HCT116 (cell line): ENCODE measurements at places on chromosomes 12 and 14. TPM values are rescaled to one million over a fixed set of nuclear protein-coding genes. Genes with fewer than 3 reads are reported as not detected.

Gene IFNG-AS1
- not detected for total RNA-seq

- DNase-seq, result no peak
These were observed 107.2 kb upstream of the ESRRB start for GRCh38 chr14:76268700-76269099.

DNA sequence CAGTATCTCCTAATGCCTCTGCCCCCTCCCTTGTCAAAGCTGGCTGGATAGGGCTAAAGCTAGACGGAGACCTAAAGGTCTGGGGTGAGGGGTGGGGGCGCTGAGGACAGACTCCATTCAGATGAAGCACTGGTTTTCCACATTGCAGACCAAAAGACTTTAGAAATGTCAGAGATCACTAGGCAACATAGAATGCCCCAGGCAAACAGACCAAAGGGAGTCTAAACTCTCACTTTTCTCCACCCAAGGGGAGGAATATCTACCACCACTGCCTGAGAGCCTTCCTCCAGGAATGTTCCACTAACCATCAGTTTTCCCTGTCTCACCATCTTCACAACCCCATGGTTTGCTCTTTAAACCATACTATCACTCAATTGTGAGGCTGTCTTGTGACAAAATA is 106.9 kb upstream of the KRAS start:
- no peak for DNase-seq

GRCh38 chr12:131796411-131796736 is 31.8 kb upstream of the MMP17 start:
- DNase-seq, result no peak

Gene BATF
- 0.69 TPM for total RNA-seq

Gene MMP19
- 2.3 TPM for total RNA-seq

DNA sequence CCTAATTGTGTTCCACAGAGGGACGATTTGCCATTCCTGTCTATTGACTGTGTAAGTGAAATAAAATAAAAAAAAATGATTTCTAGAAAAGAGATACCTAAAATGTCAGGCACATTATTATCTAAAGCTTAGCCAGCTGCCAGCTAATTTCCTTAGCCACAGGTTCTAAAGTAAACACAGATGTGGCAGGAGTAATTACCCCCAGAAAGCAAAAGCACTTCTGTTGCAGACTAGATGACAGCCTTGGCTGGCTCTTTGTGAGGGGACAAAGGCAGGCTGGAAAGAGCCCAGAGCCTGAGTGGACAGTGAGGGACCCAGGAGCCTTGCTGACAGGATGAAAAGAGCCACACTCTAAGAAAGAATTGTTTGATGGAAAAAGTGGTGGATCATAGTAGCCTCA is 418.1 kb downstream of the LRIG3 start:
- DNase-seq, result no peak

Gene KCNH5
- total RNA-seq, result not detected

- DNase-seq, result no peak
These were observed 20.4 kb downstream of the FOS start for GRCh38 chr14:75299059-75299458.

- peak; percentile 62 for DNase-seq
These were observed 2.2 kb downstream of the DACT1 start for GRCh38 chr14:58639842-58640484.

- DNase-seq, result no peak
These were observed 75.1 kb downstream of the DCAF5 start for GRCh38 chr14:69077841-69078240.

GRCh38 chr12:112111931-112112330 is 3.3 kb upstream of the NAA25 start:
- no peak for DNase-seq

DNA sequence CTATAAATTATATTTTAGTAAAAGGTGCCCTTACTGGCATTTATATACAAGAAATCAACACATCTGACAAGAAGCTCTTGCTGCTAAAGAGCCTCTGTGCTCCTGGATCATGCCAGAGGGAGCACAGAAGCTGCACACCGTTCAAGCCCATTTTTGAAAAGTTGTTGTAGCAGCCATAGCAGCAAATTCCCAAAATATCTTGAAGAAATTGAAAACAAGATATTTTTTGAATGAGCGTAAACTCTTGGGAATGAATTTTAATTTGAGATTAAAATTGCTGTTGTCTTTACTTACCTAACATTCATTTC is 540 bp upstream of the CLEC2D start:
- no peak for DNase-seq

DNA sequence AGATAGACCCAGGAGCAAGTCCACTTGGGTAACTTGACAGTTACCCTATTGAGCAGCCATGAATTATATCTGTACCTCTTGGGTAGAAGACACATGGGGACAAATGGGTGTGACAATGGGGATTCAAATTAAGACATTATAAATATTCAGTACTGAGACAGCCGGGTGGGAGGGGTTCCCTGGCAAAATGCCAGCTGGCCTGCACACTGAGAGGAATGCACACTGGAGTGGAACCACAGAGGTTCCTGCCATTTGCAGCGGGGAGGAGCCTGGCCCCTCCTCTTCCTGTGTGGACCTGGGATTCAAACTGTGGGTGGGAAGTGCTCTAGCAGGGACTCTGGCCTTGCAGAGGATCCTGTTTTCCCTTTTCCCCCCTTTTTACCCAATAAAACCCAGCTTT is 118.7 kb upstream of the CDKN3 start:
- no peak for DNase-seq

- DNase-seq, result no peak
These were observed 269.9 kb downstream of the CACNA1C start for GRCh38 chr12:2322554-2323120.

DNA sequence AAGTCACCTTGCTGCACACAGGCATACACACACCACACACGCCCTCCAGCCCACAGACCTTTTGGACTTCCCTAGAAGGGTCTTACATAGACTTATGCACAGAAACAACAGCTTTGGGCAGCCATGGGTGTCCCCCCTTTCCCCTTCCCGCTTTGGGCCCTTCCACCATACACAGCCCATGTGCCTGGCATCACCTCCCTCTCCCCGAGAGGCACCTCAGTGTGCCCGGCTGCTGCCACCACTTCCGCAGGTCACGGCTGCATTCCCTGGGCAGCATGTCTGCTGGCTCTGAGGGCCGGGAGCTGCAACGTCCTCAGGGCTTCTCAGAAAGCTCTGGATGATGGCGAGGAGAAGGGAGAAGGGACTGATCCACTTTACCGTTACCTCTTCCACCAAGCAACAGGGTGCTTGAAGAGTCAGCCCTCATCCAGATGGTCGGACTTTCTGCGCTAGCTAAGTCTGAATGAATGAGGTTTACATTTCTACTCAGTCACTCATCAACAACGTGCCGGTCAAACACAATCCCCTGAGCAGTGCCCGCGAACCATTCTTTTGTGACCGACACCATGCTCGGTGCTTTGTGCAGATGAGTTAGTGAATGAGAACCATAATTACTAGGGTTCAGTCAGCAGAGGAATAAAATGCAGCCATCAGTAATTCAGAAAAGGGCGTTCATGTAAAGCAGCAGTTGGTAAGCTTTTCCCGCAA is 72.2 kb upstream of the BCL11B start:
- DNase-seq, result no peak

- no peak for DNase-seq
These were observed 16.8 kb downstream of the C12orf43 start for GRCh38 chr12:120999191-121000120.

DNA sequence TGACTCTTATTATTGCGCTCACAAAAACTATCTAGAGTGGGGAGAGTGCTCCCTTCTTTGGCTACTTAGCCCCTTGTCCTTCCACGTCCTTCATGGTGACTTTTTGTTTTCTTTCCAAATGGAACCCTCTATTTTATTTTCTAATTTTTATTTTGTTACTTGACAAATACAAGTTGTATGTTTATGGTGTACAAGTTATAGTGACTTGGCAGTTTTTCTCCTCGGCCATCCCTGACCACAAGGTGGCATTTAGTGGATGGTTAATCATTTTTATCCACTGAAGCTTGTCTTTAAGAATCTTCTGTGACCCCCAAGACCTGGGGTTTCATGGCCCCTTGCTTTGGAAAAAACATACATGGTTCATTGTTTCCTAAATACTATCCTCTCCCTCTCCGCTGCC is 70.1 kb downstream of the NKX2-1 start:
- DNase-seq, result no peak

DNA sequence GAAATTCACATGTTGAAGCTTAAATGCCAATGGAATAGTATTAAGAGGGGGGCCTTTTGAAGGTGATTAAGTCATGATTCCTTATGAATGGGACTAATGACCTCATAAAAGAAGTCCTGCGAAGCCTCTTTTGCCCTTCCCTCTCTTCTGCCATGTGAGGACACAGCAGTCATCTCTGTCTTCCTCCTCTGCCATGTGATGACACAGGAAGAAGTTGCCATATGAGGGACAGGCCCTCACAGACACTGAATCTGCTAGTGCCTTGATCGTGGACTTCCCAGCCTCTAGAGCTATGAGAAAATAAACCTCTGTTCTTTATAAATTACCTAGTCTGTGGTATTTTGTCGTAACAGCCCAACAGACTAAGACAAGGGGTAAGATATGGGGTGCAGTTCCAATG is 100.7 kb downstream of the VCPKMT start:
- no peak for DNase-seq

DNA sequence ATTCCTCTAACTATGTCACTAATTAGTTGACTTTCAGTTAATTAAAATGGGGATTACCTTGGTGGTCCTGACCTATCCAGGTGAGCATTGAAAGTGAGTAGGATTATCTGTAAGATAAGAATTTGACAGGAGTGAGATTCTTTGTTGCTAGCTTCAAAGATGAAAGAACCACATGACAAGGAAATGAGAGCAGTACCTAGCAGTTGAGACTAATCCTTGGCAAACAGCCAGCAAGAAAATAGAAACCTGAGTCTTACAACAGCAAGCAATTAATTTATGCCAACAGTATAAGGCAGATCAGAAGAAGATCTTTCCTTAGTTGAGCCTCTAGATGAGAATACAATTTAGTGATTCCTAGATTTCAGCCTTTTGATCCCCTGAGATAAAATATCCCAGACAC is 1058.4 kb downstream of the LRFN5 start:
- no peak for DNase-seq

- DNase-seq, result no peak
These were observed 18.6 kb downstream of the LTBP2 start for GRCh38 chr14:74593241-74593953.

DNA sequence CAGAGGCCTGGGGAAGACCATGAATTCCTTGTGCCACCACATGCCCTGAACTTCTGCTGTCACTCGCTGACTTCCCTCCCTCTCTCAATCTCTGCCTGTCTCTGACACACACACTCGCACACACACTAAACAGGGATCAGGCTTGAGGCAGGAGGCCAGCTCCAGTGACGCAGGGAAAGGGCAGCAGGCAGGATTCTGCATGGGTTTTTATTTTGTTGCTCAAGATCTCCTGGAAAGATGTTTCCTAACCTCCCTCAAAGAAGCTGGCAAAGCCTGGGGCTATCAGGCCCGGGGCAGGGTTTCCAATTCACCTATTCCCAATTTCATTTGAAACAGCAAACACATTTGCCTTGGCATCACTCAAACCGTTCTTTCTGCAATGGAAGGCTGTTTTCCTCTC is 27.7 kb upstream of the PEX5 start:
- no peak for DNase-seq

DNA sequence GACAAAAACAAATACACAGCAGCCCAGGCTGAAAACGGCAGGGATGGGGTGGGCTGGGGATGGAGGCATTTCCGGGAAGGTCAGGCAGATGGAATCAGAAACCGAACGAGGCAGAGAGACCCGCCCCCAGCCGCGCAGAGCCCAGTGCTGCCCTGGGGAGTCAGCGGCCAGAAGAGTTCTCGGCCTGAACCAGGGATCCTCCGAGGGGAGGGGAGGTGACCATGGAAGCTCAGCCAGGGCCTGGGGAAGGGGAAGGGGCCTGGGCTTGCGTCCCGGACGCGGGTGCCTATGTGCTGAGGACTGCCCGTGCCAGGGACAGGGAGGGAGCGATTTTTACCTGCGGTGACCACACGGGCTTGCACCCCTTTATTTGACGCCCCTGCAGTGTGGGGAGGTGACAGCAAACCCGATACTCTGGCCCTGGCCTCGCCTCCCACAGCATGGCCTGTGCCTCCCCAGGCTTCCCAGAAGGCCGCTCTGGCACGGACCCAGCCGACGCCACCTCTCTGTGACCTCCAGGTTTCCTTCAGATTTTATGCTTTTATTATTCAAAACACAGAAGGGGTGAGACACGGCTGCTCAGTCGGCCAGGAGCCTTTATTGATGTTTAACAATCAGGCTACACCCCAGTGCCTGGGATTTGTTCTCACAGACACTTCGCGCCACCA is 7.7 kb downstream of the LRCOL1 start:
- DNase-seq, result no peak

Gene TTC9
- total RNA-seq, result 2.4 TPM

- no peak for DNase-seq
These were observed 90.3 kb downstream of the KCNK10 start for GRCh38 chr14:88232771-88233170.

DNA sequence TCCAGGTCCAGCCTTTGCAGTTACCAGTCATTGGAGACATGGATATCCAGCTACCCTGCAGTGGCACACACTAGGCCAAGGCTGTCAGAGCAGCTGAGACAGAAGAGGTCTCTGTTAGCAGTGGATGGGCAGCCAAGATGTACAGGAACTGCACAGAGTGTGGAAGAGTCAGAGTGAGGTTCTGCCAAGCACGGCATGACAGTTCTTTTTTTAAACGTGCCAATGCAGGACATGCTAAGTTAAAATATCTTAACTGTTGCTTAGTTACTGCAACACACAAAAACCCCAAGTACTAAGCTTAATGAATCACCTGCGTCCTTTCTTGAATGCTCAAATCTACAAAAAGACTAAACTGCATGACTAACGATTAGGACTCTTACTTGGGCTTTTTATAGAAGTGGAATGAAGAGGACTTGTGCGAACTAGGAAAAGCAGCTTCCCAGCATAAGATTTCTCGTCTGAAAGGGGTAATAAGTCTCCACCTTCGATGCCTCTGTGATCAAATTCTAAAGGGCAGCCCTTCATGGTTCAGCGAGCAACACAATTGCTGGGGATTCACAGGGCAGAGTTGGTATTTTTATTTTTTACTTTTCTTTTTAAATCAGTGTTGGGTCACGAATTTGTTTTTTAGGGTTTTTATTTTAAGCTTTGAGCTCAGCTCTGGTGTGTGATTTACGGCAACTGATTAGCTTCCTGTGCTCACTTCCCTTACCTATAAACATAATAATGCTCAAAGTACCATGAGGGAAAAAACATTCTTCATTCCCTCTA is 20.6 kb downstream of the MAPK1IP1L start:
- no peak for DNase-seq

DNA sequence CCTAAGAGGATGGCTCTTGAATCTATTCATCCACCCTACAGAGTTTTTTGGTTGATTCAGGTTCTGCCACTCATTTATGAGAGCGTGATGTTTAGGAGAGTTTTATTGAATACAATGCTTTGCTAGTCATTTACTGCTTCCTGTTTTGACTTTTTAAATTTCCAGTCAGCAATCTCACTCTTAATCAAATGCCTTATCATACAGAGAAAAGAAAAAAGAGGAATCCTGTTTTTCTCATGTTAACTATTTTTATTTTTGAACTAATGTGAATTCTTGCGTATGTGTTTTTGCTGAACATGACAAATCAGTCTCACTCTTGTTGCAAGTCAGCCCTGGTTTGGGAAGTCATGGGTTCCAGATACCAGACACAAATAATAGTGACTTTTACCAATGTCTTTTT is 22.1 kb upstream of the LGMN start:
- DNase-seq, result no peak
